ENCODE measurements at places on chromosomes 5 and 9. TPM values are rescaled to one million over a fixed set of nuclear protein-coding genes. Genes with fewer than 3 reads are reported as not detected.

Gene ABO
- total RNA-seq, result 25.0 TPM

- no peak for DNase-seq
Measured at GRCh38 chr5:173178369-173178910, 34.1 kb downstream of the BNIP1 start.

- DNase-seq, result no peak
Measured at GRCh38 chr9:1732670-1733069, 282.5 kb upstream of the SMARCA2 start.

DNA sequence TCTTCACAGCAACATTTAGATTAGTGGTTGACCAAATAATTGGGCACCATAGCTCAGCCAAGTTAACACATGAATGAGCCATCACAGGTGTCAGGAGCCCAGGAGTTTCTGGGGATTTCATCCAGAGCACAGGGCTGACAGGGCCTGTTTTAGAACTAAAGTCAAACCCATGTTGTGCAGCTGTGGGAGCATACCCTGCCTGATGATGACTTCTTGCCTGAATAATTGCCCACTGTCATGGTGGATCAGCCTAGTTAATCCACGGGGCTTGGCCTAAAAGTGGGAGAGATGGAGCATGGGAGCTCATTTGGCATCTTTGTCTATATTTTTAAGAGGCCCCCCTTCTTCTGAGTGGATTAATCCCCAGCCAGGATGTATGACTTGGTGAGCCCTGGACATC, 105.6 kb upstream of the GDNF start:
- DNase-seq, result no peak

DNA sequence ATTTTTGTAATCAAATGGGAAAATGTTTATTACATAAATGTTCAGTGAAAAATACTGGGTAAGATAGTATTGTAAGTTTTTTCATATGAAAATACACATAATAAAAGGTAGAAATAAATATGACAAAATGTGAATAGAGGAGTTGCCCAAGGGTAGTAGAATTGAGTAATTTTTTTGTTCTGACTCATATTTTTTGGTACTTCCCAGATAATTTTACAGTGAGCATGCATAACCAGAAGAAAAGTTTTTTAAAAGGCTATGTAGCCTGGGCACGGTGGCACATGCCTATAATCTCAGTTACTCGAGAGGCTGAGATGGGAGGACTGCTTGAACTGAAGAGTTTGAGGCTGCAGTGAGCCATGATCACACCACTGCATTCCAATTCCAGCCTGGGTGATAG, 116.9 kb downstream of the PIP5K1B start:
- DNase-seq, result no peak

DNA sequence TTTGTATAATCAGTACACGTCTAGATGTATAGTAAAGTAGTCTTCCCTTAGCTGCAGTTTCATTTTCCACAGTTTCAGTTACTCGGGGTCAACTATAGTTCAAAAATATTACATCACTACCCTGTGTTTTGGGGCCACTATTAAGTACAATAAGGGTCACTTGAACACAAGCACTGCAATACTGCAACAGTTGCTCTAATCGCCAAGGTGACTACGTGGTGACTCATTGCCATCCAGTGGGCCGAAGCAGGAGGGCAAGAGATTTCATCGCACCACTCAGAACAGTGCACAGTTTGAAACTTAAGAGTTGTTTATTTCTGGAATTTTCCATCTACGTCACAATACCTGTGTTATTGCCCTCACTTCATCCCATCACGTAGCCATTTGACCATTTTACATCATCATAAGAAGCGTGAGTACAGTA, at the start of gene ARL14EPL:
Gene ARL14EPL (plus strand): TSS at position 379 of the 424 bp plus-strand sequence. CDS start 18,994 bp downstream, outside the sequence.
- peak; percentile 56 for DNase-seq

DNA sequence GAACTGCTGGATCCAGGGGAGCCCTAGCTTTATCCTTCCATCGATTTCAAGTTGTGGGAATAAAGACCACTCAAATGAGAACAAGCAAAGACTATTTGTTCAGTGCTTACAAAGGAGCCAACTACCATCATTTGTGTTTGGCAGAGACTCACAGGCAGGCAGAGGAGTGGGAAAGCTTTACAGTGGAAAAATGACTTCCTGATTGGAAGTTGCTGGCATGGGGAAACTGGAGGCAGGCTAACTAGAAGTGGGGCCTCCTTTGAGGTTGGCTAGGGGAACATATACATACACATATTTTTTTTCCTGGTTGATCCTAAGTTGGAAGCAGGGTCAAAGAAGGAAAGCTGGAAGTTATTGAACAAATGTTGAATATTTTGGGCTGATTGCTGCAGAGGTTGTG, 121.7 kb downstream of the ACTBL2 start:
- DNase-seq, result no peak
